ENCODE measurements at places on chromosomes 3 and 15. TPM values are rescaled to one million over a fixed set of nuclear protein-coding genes. Genes with fewer than 3 reads are reported as not detected.

BNC1 gene
- polyA plus RNA-seq: not detected

ROBO1 gene
- polyA plus RNA-seq: not detected

TGM4 gene
- 0.14 TPM for polyA plus RNA-seq

PLCB2 gene
- polyA plus RNA-seq: 17.3 TPM

PAQR5 gene
- polyA plus RNA-seq: not detected

OSBPL10 gene
- not detected for polyA plus RNA-seq

MUC4 gene
- not detected for polyA plus RNA-seq

GOLGA6D gene
- polyA plus RNA-seq: not detected

FOXB1 gene
- polyA plus RNA-seq: 0.67 TPM

CALML4 gene
- 0.25 TPM for polyA plus RNA-seq

LRIG1 gene
- 46.7 TPM for polyA plus RNA-seq

ACKR4 gene
- not detected for polyA plus RNA-seq

PYGO1 gene
- not detected for polyA plus RNA-seq

SLC24A5 gene
- not detected for polyA plus RNA-seq

SERPINI2 gene
- not detected for polyA plus RNA-seq

ESYT3 gene
- not detected for polyA plus RNA-seq

IMPG2 gene
- polyA plus RNA-seq: not detected

DNAH1 gene
- polyA plus RNA-seq: 0.67 TPM

SLC9C1 gene
- not detected for polyA plus RNA-seq

ZBTB20 gene
- polyA plus RNA-seq: 13.0 TPM

ZIC4 gene
- polyA plus RNA-seq: not detected

CFAP44 gene
- polyA plus RNA-seq: 0.71 TPM

PLSCR2 gene
- polyA plus RNA-seq: not detected

CLRN1 gene
- not detected for polyA plus RNA-seq

RBPMS2 gene
- polyA plus RNA-seq: not detected

ARL8B gene
- 67.4 TPM for polyA plus RNA-seq

OR5K2 gene
- polyA plus RNA-seq: not detected

TTLL13 gene
- 0.64 TPM for polyA plus RNA-seq

PGBD4 gene
- 1.7 TPM for polyA plus RNA-seq

HESX1 gene
- not detected for polyA plus RNA-seq

DCLK3 gene
- not detected for polyA plus RNA-seq

PRC1 gene
- polyA plus RNA-seq: 2.7 TPM

CYP8B1 gene
- not detected for polyA plus RNA-seq

FAM3D gene
- polyA plus RNA-seq: not detected

GUCA1C gene
- not detected for polyA plus RNA-seq

CSTA gene
- 1.1 TPM for polyA plus RNA-seq

IGSF11 gene
- not detected for polyA plus RNA-seq

SGO1 gene
- polyA plus RNA-seq: 1.5 TPM
